ENCODE measurements at places on chromosomes 2 and 18.

- no peak for DNase-seq
Measured at GRCh38 chr18:8424917-8425725, 184.1 kb upstream of the RAB12 start.

DNA sequence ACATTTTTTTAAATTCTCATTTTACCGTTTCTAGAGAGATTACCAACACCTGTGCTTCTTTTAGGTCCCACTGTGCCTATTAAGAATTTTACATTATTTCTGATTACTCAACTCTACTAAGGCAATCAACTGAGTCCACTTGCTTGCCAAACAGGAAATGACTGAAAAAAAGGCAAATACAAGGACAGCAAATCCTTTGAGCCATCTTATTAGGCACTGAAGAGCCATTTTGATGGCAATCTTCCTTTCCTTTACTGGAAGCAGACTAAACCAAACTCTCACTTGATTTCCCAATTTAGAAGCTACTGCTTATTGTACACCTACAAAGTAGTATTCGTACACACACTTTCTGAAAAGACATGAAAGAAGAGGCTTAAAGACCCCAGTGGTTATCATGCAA lies 121.4 kb upstream of the COL3A1 start:
- DNase-seq, result no peak

DNA sequence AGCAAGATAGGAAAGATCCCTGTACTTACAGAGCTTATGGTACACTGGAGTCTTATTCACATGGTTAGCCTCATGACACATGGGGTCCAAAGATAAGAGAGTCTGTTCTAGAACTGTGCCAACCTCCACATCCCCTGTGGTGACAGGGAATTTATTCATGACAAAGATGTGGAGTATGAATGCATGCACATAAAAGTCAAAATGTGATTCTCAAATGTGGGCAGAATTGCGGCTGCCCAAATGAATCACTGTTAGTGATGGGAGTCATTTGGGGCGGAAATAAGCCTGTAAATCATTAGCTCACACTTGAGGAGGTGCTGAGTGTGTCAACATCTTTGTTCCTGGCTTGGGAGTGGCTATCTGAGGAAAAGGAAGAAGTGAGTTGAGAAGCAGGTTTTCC lies 560.6 kb downstream of the SLC4A3 start:
- no peak for DNase-seq

DNA sequence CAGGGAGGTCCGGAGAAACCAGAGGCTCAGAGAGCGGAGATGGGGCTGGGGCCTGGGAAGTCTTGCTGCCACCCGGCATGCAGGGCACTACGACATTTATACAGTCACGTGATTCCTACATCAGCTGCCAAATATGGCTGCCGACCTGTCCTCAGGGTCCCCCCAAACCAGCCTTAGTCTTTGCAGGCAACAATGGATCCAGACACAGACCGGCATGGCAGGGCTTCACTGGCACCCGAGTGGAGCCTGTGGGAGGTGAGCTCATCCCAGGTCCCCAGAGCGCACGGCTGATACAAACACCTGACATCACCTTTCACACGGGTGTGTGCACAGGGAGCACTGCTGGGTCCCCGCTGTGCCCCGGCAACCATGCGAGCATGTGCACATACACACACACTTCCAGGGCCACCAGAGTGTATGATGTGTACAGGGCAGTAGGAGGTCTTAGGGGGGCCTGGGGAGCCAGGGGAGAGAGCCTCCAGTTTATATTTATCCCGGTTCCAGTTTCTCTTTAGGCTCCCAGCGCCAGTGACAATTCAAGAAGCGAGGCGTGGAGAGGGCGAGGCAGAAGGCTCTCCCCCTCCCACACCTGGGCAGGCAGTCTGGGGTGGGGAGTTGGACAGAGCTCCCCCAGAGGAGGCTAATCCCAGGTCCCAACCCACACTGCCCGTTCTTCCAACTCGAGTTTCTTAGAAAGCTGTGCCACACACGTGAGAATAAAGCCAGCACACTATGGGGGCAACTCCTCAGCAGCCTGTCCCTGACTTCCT lies 2.7 kb downstream of the SEMA4C start:
- DNase-seq, result no peak

GRCh38 chr2:105852066-105852465 lies 107.4 kb downstream of the NCK2 start:
- DNase-seq, result no peak

- no peak for DNase-seq
Measured at GRCh38 chr2:82342356-82342755, 2037.8 kb upstream of the LRRTM1 start.

GRCh38 chr2:104412384-104412783 lies 441.5 kb upstream of the POU3F3 start:
- DNase-seq, result no peak

GRCh38 chr2:239181903-239182581 lies 218.8 kb downstream of the HDAC4 start:
- no peak for DNase-seq

DNA sequence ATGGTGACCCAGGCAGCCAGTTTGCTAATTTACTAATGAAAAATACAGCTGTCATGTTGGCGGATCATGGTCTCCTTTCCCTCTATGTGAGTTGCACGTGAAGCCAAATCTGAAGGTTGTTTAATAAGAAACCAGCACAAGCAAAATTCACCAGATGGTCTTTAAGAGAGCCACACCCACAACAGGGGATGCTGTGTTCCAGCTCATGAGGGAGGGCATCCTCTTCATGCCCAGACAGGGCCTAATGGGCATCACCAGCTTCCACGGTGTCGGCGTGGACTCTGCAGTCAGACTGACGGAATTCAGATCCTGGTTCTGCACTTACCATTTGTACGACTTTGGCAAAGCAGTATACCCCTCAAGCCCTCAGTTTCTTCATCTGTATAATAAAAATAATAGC lies 39.9 kb downstream of the TMEM247 start:
- no peak for DNase-seq

GRCh38 chr2:231272991-231273390 lies 74.6 kb downstream of the ARMC9 start:
- no peak for DNase-seq

- DNase-seq, result no peak
Measured at GRCh38 chr2:173117678-173118077, 42.0 kb downstream of the MAP3K20 start.

- DNase-seq, result no peak
Measured at GRCh38 chr2:124035001-124035400, 9.9 kb downstream of the CNTNAP5 start.
